ENCODE measurements at places on chromosomes 13 and 19.

GRCh38 chr19:40190891-40191835, at the start of gene MAP3K10:
Gene MAP3K10, plus strand, starts transcription at chr19:40191426. Its CDS starts 606 bp downstream, at chr19:40192032.
- DNase-seq = peak; percentile 68

GRCh38 chr13:27636589-27637288, 15.0 kb downstream of the POLR1D start:
- peak; percentile 70 for DNase-seq

- DNase-seq = no peak
Measured at GRCh38 chr19:56405062-56405461, 930 bp downstream of the ZNF583 start.

- no peak for DNase-seq
Measured at GRCh38 chr19:53875602-53876325, 6.2 kb upstream of the PRKCG start.

GRCh38 chr13:49693191-49693733, 2.0 kb upstream of the EBPL start:
- no peak for DNase-seq

DNA sequence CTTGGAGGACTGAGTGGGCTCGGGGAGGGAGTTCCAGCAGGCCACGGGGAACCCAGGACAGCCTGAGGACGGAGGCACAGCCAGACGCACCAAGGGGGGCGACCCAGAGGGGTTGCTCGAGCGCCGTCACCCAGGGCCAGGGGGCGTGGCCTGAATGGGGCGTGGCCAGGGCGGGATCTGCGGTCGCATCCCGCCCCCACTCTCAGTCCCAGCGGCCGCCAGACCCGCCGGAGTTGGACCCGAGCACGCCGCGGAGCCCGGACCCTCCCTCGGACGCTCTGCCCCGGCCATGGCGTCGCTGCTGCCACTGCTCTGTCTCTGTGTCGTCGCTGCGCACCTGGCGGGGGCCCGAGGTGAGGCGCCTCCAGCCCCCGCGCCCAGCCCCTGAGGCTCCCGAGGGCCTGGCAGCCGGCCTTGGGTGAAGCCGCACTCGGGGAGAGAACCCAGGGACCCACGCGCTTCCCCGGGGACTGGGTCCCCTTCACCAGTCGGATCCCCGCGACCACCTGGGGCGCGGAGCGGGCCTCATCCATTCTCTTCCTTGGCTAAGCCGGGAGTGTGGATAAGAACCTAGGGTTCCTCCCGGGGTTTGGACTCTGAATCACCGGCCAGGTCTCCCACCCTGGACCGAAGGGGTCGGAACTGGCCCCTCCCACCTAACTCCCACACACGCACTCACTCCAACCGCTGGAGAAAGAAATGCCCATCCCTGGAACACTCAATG, at the start of gene CILP2:
TSS of gene CILP2 (plus strand) at position 205 of the 724 bp plus-strand sequence. CDS start at position 290, 85 bp downstream.
- DNase-seq = peak; percentile 72

- no peak for DNase-seq
Measured at GRCh38 chr13:48402325-48402932, 10.5 kb downstream of the LPAR6 start.

- DNase-seq = no peak
Measured at GRCh38 chr19:46530636-46531035, 35.0 kb upstream of the PNMA8B start.

DNA sequence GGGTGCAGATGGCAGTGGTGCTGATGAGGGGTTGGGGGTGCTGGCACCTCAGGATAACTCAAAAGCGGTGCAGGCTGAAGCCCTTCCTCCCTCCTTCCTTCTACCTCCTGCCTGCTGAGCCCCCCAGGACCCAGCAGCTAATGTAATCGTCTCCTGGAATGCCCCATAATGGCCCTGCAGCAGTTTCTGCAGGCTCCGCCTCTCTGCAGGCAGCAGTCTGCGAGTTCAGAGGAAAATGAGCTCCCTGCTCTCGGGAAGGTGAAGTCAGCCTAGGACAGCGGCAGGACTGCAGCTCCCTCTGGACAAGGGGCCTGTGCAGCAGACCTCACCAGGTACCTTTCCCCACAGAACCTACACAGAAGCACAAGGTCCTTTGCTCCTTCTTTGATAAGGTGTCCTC, 130.9 kb downstream of the ZDHHC20 start:
- peak; percentile 31 for DNase-seq

DNA sequence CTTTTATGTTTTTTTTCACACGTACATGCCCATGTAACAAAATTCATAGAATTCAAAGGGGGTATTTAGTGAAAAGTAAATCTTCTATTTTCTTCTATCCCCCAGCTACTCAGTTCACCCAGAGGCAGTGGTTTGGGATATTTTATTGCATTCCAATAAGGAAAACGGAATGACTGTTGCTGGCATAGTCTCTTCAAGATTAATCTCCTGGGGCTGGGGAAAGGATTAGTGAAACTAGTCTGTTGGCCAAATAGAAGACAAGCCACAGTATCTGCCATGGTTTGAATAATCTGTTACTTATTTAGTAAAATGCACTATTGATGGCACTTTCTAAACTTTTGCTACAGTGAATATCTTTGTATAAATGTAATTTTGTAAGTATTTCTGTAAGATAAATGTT, 122.0 kb downstream of the NDFIP2 start:
- DNase-seq = no peak

DNA sequence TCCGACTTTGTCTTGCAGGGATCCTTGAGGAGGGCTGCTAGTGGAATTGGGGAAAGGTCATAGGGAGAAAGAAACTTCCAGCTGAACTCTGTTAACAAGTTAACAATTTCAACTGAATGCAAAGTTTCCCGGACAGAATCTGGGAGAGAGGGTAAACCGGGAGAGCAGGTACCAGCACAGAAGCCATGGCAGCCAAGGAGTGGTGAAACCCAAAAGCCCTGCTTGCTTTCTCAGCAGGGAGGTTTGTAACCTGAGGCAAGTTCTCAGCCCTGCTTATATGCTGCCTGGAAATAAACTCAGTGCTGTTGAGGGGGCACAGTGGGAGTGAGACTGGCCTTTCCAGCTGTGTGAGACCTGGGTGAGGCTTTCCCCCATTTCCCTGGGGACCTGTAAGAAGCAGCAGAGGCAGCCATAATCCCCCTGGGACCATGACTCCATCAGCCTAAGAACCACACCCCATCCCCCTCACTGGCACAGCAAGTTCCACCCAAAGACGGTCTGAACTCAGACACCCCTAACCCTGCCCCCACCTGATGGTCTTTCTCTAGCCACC, 84.0 kb downstream of the SUCLA2 start:
- no peak for DNase-seq

GRCh38 chr19:46453661-46454060, 17.7 kb downstream of the PNMA8A start:
- no peak for DNase-seq

DNA sequence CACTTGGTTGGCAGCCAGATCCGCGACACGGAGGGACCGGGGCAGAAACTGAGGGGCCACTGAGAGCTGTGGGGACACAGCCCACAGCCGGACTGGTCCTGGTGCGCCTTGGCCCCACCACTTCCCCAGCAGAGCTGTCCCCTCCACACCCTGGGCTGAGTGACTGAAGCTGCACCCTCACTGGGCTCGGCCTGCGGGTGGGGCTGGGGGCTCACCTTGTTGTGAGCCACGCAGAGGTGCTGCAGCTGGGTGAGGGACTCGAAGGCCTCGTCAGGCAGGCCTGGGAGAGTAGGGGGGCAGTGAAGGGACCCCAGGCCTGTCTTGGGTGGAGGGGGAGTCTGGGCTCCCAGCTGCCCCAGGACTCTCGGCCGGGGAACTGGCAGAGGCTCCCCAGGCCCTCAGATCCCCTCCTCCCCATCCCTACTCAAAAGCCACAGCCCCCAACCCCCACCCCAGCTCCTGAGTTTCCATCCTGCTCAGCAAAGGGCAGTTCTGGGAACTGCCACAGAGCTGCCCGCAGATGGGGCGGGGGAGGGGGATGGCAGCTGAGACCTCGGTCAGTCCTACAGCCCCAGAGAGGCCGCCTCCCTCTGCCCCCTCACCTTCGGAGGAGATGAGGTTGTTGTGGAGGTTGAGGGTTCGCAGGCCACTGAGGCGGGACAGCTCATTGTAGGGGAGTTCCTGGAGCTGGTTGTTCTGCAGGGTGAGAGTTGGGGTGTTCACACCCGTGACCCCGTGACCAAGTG, 2.3 kb downstream of the PODNL1 start:
- DNase-seq = no peak
